MV-4-11 (cell line): ENCODE measurements at places on chromosomes 11 and 22.

GRCh38 chr11:101466352-101466751, 117.5 kb downstream of the TRPC6 start:
- no peak for DNase-seq

- peak; percentile 57 for DNase-seq
Measured at GRCh38 chr11:63504933-63505586, 824 bp upstream of the LGALS12 start.

DNA sequence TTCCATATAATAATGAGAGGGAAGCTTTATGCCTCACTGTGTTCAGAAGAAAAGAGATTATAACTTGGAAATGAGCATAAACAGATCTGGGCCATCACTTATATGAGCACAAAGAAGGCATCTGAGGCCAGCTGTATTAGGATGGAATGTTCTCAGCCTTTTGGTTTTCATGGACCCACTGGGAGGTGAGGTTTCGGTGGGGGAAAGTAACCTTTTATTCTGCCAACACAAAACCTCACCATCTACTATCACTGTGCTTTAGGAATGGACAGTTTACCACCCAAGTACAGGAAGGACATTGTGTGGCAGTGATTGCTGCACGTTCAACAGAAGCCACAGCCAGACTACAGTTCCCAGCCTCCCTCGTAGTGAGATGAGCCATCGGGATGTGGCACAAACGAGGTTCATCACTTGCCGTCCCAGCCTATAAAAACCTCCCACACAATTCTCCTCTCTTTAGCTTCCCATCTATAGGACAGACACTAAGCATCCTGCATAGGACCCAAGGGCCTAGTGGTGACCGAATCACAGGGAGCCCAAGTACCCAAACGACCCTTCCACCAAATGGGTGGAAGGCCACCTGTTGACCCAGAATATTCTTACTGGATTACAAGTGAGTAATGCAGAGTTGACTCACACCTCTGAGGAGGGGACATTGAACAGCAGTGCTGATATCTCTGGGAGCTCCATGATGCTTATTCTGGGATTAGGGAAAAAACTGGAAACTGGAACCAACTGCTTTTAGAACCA, 121.5 kb upstream of the RAG2 start:
- DNase-seq: no peak

DNA sequence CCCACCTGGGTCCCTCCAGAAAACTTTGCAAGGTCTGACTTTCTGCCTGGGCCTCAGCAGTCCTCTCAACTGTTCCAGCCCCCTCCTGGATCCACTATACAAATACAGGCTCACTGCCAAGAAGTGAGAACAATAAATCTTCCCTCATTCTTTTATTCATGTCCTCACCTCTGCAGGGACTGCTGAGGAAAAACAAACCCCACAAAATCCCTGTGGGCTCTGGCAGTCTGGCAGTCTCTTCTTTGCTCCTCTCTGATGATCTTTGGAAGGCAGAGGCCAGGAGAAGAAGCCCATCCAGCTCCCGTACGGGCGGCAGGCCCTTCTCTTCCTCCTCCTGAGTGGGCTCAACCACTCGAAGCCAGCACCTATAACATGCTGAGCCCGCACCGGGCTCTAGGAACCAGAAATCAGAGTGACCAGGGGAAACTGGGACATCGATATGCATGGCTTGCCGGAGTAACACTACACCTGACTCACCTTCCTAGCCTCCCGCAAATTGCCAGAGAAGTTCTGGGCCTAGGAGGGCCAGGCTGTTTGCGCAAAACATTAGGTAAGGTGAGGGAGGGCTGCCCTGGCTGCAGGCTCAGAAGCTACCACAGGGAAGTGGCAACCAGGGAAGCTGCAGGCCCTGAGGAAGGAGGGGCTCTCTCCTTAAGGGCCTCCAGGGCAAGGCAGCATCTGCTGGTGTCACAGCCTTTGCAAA, 24.2 kb downstream of the TMPRSS5 start:
- DNase-seq: no peak

DNA sequence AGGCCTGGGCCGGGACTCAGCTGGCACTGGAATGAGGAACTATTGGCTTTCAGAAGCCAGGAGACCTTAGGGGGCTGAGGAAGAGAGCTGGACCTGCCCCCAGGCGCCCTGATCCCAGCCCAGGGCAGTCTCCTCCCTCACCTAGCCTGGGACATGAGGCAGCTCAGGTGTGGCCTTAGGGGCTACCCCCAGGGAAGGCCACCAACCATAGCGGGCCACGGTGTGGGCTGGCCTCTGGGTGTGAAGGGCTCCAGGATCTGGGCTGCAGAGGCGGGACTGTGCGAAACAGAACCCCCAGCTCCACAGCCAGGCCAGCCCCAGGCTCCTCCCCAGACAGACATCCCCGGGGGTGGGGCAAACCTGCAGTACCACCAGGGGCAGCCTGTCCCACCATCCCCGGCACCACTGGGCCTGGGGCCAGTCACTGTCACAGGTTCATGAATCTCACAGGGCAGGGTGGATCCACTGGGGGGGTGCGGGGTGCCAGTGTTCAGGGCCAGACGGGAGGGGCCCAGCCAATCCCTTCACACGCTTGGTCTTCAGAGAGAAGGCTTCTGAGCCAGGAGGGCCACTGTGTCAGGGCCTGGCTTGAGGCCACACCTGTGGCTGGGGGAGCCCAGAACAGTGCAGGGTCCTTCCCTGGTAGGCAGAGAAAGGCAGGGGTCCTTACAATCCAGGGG, 3.5 kb downstream of the PLXNB2 start:
- DNase-seq: peak; percentile 64

- DNase-seq: peak; percentile 30
Measured at GRCh38 chr11:123301696-123302400, 106.8 kb upstream of the CLMP start.

- DNase-seq: no peak
Measured at GRCh38 chr11:46564459-46564858, 29.4 kb downstream of the AMBRA1 start.

DNA sequence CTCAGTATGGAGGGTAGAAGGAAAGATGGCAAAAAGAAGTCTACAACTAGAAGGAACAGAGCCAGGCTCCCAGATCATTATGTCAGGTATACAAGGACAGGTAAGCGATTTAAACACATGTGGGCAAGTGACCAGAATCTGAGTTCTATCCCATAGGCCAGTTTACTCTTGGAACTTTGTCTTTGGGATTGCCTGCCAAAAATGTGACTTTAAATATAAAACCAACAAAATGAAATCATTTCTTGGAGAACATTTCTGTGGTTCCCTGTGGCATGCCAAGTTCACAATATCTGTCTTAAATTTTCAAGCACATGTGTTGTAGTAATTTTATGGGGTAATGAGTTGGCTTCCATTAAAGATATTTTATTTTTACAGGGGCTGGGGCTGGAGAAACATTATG, 141.0 kb downstream of the SLC17A6 start:
- DNase-seq: no peak

- DNase-seq: no peak
Measured at GRCh38 chr11:44515048-44515447, 50.4 kb upstream of the CD82 start.
